ENCODE measurements at places on chromosomes 2 and 18.

DNA sequence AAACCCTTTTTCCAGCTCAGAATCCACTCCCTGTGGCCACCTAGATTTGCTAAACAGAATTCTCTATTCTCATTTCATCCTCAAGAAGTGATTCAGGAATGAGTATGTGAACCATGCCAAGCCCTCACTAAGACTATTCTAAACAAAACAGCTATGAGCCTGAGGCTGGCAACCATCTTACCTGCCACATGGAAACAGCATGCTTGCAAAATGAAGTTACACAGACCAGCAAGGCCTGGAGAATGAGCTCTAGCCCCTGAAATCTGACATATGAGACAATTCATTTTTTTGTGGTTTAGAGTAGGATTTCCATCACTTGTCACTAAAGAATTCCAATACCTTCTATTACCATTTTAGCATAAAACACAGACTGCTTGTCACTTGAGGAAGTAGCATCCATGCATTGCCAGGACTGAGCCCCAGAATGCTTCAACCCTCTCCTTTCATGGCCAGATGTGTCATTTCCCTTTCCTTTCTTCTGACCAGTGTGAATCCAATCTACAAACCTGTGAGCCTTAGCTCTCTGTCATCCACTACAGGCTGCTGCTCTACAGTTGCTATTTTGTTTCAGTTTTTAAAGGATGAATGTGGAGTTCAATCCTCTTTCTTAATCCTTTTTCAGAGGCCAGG, 744.3 kb upstream of the ACVR2A start:
- no peak for DNase-seq

DNA sequence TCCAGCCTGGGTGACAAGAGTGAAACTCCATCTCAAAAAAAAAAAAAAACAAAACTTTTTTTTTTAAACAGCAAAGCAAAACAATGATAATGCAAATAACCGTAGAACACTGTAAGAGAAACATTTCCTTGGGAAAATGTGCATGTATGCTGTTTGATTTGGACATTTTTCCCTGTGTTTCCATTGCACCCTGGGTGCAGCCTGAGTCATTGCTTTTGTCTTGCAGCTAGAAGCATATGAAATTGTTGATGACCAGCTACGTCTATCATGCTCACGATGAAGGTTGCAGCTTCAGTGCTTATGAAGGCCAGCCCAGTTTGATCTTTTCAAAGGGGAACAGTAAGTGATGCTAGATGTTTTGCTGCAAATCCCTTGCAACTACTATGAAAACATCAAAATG, 41.5 kb downstream of the MOGAT1 start:
- no peak for DNase-seq

DNA sequence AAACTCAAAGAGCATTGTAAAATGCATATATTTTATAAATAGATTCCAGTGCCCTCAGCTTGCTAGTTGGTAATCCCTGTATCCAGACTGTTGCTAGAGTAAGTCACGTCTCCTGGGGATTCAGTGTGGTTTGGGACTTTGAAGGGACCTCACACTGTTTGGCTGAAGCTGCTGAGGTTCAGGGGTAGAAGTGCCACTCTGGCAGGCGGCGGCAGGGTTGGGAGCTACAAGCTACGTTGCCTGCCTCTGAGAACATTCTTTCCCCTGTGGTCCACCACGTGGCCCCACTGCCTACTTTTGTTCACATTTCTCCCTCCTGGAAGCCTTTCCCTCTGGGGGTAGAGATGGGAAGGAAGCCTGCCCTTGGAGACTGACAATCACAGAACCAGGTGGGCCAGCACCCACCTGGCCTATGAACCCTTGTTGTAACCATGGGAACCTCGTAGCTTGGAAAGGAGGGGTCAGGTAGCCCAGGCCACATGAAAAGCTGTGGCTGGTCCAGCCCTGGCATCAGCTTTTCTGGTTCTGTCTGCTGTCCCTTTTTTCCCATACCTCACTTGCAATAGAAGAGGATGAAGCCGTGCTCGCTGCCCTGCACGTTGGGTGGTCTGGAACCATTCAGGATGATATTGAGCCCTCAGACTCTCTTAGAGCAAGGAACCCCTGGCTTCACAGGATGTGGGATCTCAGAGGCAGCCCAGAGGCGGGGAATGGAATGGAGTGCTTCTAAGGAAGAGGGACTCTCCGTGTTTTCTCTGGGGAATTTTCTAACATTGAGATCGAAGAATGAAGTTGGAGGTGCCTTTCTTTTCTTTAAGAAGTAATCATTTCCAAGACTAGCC, 2.9 kb downstream of the RNF144A start:
- DNase-seq: no peak

- DNase-seq: no peak
Measured at GRCh38 chr2:176483901-176484568, 214.8 kb downstream of the MTX2 start.

DNA sequence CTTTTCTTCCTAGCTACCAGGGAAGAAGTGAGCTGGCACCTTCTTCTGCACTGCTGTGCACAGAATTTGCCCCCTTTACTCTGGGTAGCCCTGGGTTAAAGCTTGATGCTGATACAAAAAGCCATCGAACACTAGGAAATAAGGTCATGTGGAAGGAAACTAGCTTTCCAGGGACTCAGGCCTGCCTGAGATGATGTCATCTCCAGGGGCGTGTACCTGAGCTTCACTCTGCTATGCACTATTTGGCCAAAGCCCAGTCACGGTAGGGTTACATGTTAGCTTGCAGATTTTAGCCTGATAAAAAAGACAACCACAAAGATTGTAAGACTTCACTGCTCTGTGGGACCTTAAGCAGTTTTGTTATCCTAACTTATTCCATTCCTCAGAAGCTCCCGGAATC, 20.4 kb downstream of the EDAR start:
- DNase-seq: no peak

GRCh38 chr2:204104811-204105210, 168.2 kb downstream of the ICOS start:
- no peak for DNase-seq

GRCh38 chr2:238032755-238033337, 28.0 kb upstream of the SCLY start:
- DNase-seq: no peak

- DNase-seq: no peak
Measured at GRCh38 chr2:57177176-57177575, 869.4 kb upstream of the VRK2 start.

- no peak for DNase-seq
Measured at GRCh38 chr18:51151568-51152511, 45.6 kb downstream of the MEX3C start.

DNA sequence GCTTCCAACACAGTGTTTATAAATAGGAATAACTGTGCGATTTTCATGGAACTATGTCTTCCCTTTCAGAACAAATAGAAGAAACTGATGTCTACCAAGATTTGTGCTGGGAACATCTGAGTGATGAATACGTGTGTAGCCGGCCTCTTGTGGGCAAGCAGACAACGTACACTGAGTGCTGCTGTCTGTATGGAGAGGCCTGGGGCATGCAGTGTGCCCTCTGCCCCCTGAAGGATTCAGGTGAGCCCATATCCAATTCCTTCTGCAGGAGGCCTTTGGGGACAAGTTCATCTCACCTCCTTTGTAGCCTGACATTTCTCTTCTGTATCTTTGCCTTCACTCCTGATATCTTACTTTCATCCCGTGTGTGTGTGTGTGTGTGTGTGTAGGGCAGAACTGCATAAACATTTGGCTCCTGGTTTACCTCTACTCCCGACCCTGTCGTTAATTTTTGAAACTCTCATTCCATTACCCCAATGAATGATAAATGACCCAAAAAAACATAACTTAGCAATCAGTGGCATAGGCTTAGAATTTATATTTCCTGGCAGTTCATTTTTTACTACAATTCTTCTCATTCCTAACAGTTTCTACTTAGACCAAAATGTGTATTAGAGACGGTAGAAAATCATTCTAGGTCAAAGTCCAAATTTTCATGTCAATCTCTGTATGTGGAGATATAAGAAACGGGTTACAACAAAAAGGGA, 111.0 kb upstream of the RASGRP3 start:
- DNase-seq: no peak

DNA sequence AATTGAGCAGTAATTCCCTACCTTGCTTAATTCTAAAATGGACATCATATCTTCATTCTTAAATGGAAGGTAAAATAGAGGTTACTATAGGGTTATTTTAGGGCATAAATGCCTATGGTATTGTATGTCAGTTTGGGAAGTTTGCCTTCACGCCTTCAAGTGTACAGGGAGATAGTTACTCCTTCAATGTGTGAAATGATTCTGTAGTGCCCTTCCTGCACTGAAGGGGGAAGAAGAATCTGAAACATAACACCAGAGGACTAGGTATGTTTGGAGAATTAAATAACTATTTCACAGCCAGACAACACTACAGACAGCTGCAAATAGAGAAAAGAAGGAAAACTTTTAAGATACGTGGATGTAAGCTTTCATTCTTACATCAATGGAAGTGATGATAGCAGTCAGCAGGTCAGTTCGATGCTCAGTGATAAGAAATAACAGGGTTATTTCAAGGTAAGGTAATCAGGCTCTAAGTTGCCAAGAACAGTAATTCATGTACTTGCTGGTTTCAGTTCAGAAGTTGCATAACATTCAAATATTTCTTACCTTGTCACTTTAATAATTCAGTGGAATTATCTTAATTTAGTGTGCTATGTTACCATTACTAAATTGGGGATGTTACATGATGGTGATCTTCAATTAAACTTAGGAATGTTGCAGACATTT, 4.0 kb downstream of the PKP4 start:
- DNase-seq: no peak

GRCh38 chr2:218957671-218958070, 1.8 kb upstream of the CDK5R2 start:
- no peak for DNase-seq

DNA sequence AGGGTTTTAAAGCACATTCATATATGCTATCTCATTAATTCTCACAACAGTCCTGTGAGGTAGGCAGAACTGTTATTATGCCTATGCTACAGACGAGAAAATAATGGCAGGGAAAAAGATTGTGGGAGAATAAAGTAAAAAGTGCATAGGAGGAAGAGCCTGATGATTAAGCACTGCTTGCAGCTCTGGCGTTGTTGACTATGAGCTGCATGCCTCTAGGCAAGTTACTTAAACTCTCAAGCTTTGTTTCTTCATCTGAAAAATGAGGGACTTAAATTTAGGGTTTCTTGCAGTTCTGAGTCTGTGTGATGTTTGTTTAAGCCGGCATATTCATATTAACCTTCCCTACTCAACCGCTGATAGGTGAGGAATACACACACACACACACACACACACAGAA, 51.6 kb upstream of the RAPH1 start:
- DNase-seq: no peak

DNA sequence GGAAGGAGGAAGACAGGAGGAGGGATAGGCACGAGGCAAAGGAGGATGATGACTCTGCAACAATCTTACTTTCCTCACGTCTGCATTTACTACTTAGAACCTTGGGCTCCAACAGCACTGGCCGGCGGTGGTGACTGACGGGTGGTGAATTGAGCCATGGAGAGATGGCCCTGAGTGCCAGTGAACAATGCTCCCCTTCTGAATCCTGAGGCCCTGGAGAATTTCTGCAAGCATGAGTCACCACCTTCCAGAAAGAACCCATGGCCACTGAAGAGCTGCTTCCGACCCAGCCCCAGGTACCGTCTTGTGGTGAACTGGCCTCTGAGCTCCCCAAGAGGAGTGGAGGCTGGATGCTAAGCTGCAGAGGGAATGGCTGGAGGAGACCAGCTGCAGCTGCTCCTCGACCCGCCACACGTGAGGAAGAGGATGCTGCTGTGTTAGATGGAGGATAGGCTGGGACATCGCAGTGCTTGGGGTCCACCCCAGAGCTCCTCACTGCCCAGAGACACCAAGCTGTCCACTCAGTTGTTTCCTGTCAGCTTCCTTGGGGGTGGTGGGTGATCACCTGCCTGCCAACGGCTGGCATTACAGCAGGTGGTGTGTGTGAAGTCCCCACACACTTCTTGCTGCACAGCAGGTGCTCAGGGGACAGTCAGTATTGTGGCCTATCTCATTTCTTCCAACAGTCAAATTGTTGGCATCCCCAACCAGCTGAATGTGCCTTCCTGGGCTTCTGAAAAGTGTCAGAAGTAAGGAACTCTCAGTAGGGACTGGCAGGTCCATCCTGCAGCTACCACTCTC, 186.5 kb upstream of the ID2 start:
- no peak for DNase-seq

GRCh38 chr2:225055714-225056113, 13.4 kb upstream of the DOCK10 start:
- DNase-seq: no peak
